ENCODE measurements at places on chromosomes 5 and 9.

GRCh38 chr9:77876590-77876989, 155.0 kb downstream of the GNAQ start:
- DNase-seq: no peak

DNA sequence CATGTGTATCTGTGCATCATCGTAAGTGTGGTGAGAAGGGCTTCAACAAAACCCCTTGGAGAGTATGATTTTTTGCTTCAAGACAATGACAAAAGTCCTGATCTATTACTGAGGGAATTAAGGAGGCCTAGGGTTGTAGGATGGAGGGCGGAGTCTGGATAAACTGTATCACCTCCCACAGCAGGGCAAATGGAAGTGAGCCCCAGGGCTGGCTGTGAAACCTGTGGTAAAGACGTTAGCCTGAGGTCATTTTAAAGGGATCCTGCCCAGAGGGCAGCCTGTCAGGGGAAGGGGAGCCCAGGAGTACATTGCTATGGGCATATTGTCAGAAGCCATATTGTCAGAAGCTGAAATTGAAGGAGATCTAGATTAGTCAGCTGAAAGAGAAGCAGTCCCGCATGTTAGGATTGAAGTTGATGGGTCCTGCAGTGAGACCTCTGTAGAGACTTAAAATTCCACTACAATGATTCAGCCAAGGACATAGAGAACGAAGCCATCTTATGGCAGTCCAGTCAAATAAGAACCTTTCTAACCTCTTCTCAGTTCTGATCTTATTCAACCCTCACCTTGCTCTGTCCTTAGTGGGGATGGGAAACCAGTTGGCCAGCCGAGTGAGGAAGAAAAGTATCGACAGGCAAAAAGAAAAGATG, 26.9 kb downstream of the ADGRV1 start:
- DNase-seq: no peak

- DNase-seq: no peak
Measured at GRCh38 chr9:108109927-108110690, 620.5 kb upstream of the KLF4 start.

GRCh38 chr9:104412238-104412637, 91.8 kb upstream of the OR13F1 start:
- no peak for DNase-seq

GRCh38 chr9:125750627-125751011, 3.4 kb downstream of the PBX3 start:
- DNase-seq: no peak

DNA sequence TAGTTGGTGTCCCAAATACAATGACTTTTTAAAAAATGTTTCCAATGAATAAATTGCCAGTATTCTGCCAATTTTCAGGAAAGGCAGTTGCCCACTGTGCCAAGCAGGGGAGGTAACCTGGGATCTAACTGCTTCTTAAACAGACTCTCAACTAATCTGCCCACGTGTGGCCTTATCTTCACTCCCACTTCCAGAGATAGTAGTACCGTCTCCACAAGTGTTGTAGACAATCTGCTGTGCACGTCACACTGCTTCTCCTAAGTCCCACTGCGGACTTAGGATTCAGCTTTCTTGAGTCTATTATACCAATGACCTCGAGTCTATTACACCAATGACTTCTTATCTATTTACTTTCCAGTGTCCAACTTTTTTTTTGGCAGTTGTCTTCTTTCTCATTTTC, 21.2 kb downstream of the POU4F3 start:
- DNase-seq: no peak

DNA sequence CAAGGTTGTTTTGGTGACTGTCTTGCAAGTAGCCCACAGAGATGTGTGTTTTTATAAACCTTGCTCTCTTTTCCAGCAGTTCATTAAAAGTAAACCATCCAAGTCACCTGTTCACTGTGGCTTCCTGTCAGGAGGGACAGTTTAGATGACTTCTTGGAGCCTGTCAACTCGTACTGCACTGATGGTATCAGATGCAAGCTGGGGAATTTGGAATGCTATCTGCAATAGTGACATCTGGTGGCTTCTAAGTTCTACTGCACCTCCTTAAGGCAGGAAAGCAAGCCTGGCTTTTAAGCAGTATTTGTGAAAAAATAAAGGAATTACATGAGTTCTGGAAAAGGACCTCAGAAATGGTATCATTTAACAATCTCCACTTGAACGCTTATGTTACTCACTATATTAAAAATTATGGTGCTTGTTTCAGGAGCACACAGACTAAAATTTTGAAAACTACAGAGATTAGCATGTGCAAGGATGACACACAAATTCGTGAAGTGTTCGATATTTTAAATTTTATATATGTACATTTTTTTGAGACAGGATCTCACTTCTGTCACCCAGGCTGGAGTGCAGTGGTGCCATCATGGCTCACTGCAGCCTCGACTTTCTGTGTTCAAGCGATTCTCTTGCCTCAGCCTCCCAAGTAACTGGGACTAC, 164.0 kb downstream of the TTC39B start:
- no peak for DNase-seq

- DNase-seq: no peak
Measured at GRCh38 chr9:116937361-116937760, 250.3 kb downstream of the TRIM32 start.

DNA sequence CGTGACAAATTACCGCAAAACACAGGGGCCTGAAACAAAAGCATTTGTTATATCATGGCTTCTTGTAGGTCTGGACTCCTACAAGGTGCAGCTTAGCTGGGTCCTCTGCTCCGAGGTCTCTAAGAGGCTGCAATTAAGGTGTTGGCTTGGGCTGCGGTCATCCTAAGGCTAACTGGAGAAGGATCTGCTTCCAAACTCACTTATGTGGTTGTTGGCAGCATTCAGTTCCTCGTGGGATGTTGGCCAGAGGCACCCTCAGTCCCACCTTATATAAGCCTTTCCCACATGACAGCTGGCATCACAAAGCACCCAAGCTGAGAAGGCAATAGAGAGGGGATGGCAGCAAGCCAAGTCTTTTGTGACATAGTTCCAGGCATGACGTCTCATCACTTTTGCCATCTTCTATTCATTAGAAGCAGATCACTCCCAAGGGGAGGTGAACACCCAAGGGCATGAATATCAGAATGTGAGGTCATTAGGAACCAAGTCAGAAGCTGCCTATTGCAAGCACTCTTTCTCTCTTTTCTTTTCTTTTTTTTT, 47.9 kb upstream of the ZBTB43 start:
- DNase-seq: no peak

DNA sequence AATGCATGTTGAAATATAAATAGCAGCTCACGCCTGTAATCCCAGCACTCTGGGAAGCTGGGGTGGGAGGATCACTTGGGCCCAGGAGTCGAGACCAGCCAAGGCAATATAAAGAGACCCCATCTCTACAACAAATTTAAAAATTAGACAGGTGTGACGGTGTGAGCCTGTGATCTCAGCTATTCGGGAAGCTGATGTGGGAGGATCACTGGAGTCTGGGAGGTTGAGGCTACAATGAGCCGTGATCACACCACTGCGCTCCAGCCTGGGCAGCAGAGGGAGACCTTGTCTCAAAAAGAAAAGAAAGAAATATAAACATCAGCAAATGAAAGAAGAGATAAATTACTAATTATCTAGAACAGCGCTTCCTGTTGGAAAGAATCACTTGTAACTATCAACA, 105.0 kb downstream of the MAPKAP1 start:
- no peak for DNase-seq

DNA sequence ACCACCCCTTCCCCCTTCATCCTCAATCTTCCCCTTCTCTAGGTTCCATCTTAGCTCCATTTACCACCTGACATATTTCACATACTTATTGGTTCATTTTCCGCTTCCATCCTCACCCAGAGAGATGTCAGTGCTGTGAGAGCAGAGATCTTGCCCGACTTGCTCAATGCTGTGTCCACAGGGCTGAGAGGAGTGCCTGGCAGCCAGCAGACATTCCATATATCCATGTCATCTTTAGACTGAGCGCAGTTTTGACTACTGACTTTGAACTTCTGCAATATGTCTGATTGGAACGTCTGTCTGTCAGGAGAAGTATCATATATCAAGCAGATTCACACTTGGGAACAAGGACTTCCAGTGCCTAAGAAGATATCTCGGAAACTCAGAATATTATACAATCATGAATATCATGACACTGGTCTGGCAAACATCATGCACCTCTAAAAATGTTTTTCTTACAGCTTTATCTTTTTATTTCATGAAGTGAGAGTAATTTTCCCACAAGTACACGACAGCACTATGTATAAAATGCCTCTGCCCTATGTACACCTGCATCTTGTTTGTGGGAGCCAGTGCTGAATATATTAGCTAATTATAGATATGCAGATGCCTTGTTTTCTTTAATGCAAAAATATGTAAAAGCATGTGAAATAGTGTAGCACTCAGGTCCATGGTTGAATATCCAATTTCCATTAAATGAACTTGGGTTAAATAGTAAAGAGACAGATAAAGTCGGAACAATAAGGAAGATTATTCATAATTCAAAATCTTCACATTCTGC, 454.0 kb upstream of the DAP start:
- DNase-seq: no peak

DNA sequence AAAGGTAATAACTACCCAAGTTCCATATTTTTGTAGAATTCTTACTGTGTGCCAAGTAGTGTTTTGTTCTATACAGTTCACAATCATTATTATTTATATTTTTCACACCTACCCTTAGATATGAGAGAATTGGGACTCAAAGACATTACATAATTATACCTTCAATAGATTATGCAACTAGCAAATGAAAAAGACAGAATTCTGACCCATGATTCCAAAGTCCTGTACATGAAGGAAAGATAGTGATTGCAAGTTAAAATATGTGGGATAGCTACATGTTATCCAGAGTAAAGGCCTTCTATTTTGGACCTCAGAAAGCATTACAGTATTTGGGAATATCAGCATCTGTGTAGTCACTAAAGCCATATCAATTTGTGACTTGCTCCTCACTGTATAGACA, 581.0 kb downstream of the ELAVL2 start:
- DNase-seq: no peak
